ENCODE measurements at places on chromosomes 12 and 14.

DNA sequence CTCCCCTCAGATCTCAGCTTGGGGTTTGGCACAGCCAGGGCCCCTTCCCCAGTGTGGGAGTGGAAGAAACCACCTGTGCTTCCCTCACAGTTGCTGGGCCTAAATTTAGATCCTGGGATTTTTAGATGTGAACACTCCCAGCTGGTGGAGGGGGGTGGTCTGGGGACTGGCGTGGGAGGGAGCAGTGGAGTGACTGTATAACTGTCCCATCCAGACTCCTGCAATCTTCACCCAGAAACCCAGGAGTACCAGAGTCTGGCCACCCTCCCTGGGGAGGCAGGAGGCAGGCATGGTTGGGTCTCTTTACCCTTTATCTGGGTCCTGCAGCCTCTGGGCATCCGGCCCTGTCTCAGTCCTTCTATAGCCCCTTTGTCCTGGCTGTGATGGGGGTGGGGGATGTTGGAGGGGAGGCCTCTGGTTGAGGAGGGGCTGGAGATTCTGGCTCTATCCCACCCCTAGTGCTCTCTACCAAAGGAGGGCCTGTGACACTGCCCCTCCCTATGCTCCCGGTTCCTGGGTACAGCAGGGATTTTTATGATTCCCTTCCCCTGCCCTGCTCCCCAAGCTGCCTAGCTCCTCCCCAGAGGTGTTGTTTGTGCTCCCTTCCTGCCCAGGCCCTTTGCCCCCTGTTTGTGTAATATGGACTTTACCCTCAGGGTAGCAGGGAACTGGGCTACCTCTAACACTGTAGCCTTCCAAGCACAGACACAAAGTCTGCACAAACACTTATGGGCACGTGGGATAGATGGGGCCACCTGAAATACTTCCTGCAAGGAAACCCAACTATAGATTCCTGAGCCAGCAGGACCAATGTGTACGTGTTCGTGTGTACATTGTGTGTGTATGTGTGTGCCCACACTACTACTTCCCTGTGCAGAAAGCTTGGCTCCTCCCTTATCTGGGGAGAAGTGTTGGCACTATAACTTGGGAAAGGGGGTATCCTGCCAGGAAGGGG lies 1.7 kb downstream of the ERBB3 start:
- no peak for DNase-seq

DNA sequence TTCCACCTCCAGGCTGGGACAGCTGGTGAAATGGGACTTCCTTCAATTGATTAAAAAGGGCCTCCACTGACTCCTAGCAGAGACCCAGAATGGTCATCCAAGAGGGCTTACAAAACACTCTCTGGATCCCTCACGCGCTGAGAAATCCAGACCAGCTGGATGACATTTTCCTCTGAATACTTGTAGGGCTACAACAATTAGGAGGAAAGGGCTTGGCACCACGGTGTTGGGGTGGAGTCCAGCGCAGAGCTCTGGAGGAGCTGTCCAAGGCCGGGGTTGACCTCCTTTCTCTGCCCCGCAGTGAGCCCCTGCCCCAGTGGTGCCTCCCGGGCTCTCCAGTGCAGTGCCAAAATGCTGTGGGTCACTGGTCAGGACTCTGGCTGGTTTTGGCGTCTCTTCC lies 189.0 kb upstream of the CCND2 start:
- DNase-seq, result no peak

DNA sequence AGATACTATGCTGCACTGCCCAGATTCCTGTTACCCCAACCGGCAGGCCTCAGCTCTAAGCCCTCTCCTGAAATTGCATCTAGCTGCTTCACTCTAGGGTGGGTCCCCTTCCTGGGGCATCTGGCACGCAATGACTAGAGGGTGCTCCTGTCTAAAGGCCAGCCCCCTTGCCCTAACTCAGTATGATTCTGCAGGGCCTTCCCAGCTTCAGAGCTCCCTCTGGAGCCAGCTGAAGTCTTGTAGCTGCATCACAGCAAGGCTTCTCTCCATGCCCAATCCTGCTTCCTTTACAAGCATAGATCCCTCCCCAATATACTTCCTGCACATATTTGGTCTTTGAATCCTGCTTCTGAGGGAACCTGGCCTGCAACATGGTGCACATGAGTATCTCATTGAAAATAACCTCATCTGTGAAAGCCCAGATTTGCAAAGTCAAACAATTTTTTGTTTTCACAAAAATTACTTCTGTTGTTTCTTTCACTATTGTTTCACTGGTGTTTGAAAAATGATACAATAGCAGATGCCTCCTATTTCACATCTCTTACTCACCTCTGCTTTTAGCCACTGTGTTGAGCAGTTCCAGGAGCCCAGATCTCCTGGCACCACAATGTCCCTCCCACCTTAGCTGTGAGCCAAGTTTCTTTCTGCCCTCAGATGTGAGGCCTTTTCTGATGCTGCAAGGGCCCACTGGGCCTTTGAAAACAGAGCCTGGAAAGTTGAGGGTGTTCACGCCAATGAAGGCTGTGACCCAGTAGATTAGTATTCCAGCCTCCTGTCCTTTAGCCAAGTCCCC lies 169.5 kb upstream of the EGLN3 start:
- DNase-seq, result no peak

DNA sequence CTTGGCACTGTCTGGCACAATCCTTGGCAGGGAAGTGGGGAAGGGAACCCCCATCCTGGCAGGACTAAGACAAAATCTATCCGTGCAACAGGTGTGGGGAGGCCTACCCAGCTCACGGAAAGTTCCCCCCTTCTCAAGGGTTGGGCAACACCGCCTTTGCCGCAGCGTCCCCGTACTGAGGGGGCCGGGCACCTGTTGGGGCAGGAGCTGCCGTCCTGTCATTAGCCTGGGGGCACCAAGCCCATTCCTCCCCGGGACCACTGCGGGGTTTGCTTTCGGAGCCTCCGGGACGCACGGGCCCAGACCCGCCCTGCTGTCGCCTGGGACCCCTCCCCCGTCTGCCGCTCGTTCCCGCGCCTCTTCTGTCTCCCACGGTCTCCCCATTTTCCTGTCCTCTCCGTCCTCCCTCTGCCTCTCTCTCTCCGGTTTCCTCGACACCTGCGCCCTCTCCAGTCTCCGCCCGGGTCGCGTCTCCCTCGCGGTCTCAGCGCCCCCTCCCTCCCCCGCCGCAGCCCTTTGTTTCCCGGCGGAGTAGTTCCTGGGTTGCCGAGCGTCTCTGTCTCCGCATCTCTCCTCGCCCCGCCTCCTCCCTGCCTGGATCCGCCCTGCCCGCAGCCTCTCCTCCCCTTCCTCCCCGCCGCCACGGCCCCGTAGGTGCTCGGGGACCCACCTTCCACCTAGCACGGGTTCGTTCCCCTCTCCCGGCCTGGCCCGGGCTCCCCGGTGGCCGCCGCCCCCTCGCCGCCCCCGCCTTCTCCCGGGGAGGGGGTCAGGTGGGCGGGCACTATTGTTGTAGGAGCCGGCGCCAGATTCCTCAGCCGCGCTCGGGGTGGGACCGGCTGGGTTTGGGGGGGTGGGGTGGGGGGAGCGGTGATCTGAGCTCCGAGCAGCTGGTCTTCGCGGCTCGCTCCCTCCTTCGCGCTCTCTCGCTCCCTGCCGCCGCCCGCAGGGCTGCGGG lies at the start of gene CACNB3:
CACNB3 (plus strand) TSS at position 624 of the 958 bp plus-strand sequence. CDS start 434 bp downstream, outside the sequence.
- DNase-seq, result peak; percentile 78

- DNase-seq, result no peak
These were observed 97.2 kb downstream of the MGAT4C start for GRCh38 chr12:86158956-86159355.

GRCh38 chr14:74133833-74134481 lies 49.2 kb downstream of the LIN52 start:
- DNase-seq, result no peak

DNA sequence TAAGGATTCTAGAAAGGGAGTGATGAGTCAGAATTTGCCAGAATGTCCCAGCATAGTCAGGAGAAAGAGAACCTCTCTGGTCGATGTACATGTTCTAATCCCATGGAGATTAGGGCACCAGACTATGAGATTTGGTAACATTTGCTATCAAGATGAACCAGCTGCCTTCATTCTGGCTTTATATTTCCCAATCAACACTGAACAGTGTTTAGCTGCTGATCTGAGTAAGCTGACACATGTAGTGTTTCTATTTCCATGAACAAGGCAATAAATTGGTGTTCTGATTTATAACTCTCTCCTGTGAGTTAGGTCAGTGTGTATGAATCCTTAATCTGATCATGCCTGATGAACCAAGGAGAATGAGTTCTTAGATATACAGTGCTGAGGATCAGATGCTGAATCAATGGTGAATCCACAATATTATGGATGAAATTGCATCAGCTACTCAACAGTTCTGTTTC lies 158.0 kb upstream of the AMIGO2 start:
- no peak for DNase-seq

DNA sequence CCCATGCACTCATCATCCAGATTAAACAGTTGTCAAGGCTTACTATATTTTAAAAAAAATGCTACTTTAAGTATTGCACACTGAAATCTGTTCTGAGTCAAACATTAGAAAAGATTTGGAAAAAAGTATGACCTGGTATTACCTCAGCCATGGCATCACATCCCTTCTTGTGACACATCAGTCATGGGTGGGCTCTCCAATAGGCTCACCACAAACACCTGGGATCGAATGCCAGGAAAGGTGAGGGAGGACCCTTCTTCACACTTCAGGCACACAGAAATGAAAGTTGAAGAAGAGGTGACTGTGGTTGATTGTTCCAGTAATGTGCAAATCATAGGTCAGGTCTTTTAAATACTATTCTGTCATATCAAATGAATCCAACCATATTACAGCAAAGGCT lies 36.6 kb upstream of the GZMB start:
- DNase-seq, result peak; percentile 48

GRCh38 chr12:123916729-123917128 lies 55.9 kb downstream of the CCDC92 start:
- DNase-seq, result peak; percentile 38

DNA sequence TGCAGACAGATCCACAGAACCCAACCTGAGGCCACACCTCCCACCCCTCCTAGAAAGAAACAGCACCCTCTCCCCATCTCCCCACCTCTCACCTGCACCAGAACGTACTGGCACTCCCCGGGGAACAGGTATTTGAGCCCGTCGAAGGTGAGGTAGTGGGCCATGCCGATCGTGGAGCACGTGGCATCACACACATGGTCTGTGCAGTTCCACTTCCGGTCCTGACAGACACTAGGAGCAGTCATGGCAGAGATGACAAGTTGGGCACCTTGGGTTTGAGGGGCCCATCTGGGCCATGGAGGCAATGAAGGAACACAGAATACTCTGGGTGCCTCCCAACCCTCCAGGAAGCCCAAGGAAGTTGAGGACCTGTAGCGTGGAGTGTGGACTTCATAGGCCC lies 89.5 kb upstream of the ANO2 start:
- no peak for DNase-seq

DNA sequence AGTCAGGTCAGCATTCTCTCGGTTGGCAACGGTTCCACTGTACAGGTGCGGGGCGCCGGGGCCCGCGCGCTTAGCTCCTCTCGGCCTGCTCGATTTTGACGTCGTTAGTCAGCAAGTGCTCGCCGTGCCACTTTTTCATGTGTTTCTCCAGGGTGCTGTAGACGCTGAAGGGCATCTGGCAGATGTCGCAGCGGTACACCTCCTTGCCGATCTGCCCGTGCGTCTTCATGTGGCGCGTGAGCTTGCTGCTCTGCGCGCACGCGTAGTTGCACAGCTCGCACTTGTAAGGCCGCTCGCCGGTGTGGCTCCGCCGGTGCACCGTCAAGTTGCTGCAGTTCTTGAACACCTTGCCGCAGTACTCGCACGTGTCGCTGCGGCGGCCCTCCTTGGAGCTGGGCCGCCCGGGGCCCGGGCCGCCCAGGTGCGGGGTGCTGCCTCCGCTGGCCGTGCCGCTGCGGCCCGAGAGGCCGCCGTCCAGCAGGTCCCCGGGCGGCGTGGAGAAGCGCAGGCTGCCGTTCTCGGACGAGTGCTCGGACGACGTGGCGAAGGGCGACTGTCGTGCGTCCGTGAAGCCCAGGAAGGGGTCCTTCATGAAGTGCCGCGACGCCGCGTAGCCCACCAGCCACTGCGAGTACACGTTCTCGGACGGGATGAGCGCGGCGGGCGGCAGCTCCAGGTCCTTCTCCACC lies 97.8 kb downstream of the BCL11B start:
- no peak for DNase-seq

GRCh38 chr14:98928418-98928817 lies 343.6 kb downstream of the BCL11B start:
- DNase-seq, result no peak

- DNase-seq, result no peak
These were observed 8.9 kb upstream of the RNF212B start for GRCh38 chr14:23228812-23229211.

DNA sequence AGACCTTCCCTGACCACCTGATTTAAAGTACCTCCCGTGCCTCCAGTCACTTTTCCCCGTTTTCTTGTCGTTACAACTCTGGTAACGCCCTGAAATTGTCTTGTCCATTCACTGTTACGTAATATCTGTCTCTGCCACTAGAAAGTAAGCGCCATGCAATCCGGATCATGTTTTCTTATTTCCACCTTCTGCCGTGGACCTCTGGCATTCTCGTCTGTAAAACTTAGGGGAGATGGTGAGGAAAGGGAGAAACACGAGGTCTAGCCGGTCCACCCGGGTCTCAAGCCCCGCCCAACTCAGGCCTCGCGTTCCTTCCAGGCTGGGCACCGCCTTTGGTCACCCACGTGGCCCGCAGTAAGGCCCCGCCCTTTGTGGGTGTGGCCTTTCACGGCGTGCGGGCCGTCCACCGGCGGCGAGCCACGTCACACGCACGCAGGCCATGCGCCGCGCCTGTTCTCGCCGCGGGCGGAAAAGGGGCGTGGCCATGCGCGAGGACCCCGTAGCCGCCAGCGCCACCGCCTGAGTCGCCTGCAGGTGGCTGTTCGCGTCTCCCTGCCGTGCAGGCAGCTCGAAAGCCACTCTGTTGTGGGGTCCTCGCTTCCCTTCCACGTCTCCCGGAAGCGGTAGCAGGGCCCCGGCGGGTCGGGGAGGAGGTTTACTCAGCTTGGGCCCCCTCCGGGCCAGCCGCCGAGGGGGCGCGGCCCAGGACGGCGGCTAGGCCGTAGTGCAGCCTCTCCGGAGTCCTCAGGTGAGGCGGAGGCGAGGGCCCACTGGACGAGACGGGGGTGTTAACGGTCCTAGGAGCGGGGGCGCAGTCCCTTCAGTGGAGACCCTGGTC lies at the start of gene GOLGA5:
GOLGA5 (plus strand) TSS at position 597 of the 838 bp plus-strand sequence. CDS start 3,133 bp downstream, outside the sequence.
- peak; percentile 99 for DNase-seq

DNA sequence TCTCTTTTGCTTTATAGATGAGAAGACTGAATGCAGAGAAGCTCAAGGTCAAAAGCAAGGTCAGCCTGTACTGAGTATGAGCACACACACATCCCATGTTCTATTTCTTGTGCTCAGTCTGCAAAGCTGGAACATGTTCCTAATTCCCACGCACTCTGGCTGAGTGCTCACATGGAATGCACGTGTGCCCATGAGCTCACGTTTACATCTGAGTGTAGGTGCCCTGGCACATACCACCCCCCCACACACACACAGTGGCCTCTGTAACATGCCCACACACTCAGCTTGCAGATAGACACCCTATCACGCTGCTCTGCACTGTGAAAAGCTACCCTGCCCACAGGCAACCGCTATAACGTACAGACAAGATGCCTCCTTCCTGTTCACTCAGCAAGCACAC lies 700.1 kb downstream of the MED13L start:
- DNase-seq, result no peak

- DNase-seq, result peak; percentile 96
These were observed at the start of the genes CCDC59 and METTL25 for GRCh38 chr12:82358200-82359114. TSS of gene CCDC59 (minus strand) at chr12:82358387. CDS start at chr12:82358376, 11 bp downstream. TSS of gene METTL25 (plus strand) at chr12:82358529. CDS start at chr12:82358566, 37 bp downstream.

GRCh38 chr12:14910090-14910915 lies 24.6 kb upstream of the MGP start:
- peak; percentile 38 for DNase-seq

All from T-helper 2 cell treated with Interferon-gamma antibody and Interleukin-4, amounts not matched to agents 5 μg/mL and 100 μg/mL, for 36 hours (primary cell).